ENCODE measurements at places on chromosomes 13 and 19. TPM values are rescaled to one million over a fixed set of nuclear protein-coding genes. Genes with fewer than 3 reads are reported as not detected.

GRCh38 chr13:62919491-62919890, 1503.8 kb upstream of the PCDH20 start:
- H3K27ac ChIP-seq: no peak overlapping the region
- no peaks in the 10 kb centered on the region for H3K27me3 ChIP-seq
- H3K36me3 ChIP-seq: no peaks in the 10 kb centered on the region
- no peak overlapping the region for H3K4me3 ChIP-seq
- no peak for DNase-seq
- H3K4me1 ChIP-seq: no peaks in the 10 kb centered on the region

DNA sequence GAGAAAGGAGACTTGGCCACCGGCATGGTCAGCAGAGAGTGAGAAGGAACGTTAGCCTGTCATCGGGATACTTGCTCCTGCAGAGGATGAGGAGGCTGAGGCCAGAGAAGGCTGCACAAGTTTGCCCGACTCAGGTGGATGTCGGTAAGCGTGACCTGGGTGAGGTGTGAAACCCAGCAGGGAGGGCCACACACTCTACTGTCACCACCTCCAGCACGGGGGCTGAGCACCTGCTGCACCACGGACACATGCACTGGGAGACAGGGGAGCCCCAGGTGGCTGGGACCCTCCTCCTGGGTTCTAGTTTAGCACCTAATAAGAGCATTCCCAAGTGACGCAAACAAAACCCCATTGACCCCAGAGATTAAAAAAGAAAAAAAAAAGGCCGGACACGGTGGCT, 17.3 kb downstream of the MLLT1 start:
- H3K27me3 ChIP-seq: no peaks in the 10 kb centered on the region
- DNase-seq: no peak
- peaks cover 9% of the 10 kb centered on the region for H3K36me3 ChIP-seq

DNA sequence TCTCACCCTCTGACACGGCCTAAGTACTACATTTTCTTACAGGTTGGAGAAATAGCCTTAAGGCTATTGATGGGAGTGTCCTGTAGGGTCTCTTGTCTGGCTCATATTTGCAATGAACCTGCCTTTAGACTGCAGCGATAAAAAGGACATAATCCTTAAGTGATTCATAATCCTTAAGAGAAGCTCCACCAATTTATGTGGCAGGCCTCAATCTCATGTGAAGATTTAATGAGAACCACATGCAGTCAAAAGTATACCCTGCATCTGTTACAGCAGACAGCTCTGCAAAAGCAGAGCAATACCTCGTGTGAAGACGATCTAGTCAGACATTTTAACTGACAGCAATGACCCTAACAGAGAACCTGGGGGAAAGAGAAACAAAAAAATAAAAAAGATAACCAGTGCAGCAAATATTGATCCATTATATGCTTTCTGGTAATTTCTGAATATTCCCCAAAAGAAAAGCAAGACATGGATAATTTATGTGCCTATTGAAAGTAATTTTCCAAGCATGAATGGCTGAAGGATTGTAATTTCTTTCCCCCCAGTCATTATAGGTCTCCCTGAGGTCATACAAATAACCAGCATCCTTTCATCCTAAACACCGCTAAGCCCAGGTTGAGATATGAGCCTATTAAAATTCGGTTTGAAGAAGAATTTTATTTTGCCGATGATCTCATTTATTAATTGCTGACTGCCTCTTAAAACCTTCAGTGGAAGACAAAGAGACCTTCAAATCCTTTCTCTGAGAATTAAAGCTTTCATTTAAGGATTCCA, 321.8 kb upstream of the NBEA start:
- H3K27me3 ChIP-seq: no peaks in the 10 kb centered on the region
- no peaks in the 10 kb centered on the region for H3K4me1 ChIP-seq
- H3K27ac ChIP-seq: no peak overlapping the region
- no peak for DNase-seq

DNA sequence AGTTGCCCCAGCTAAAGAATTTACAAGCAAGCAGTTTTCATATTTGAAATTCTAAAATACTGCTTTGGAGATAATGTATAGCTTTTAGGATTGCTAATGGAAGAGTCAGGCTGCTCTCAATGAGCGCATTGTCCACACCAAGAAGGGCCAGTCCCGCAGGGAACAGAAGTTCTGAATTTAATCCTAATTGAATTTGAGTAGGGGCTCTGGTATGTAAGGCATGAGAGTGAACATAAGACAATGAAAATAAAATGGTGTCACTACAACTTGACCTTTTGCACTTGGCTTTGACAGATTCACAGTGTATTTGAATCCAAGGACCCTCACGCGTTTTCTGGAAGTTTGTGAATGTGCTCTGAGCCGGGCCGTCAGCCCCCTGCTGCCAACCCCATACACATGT, 32.6 kb downstream of the RAB20 start:
- H3K36me3 ChIP-seq: no peaks in the 10 kb centered on the region
- no peaks in the 10 kb centered on the region for H3K27me3 ChIP-seq
- peaks cover 19% of the 10 kb centered on the region for H3K4me1 ChIP-seq
- no peak for DNase-seq
- H3K27ac ChIP-seq: no peak overlapping the region

- peaks cover 7% of the 10 kb centered on the region for H3K27me3 ChIP-seq
- H3K4me1 ChIP-seq: peaks cover 22% of the 10 kb centered on the region
- peak overlapping the region; percentile 76 for H3K4me3 ChIP-seq
- peak overlapping the region; percentile 71 for H3K27ac ChIP-seq
These were observed 63.1 kb downstream of the SERP2 start for GRCh38 chr13:44436589-44437337.

DNA sequence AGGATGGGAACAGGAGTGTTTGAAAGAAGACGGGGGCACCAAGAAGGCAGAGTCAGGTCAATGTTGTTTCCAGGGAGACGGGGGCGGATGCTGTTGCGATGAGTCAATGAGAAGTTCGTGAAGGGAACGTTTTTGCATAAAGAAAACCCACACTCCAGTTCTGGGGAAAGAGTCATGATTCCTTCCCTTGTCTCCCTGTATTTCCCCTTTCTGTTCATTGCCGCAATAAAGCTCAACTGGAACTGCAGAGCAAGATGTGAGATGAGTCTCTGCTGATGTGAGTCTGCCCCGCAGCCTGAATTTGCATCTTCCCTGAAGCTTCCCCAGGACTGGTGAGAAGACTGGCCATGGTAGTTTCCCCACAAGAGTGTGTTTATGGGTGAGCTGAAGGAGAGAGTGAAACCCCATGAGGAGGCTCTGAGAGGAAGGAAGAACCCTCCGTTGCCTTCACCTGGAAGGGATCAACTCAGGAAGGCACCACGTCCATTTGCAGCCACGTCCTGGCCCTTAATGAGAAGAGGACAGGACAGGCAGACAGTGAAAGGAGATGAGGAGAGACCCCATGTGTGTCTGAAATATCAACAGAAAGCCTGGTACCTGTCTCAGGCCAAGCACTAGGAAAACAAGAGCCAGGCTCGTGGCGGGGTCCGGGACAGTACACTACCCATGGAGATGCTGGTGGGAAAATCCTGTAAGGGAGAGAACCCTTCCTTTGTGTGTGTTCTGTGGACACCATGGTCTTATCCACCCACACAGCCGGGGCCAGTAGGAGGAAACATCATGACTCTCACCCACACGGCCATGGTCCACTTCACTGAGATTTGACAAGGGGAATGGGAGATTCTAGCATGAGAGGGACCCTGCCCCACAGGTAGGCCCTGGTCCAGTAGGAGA, 13.7 kb downstream of the LILRA1 start:
- H3K4me3 ChIP-seq: no peak overlapping the region
- H3K27ac ChIP-seq: no peak overlapping the region
- peaks cover 4% of the 10 kb centered on the region for H3K27me3 ChIP-seq
- DNase-seq: no peak
- no peaks in the 10 kb centered on the region for H3K36me3 ChIP-seq

GRCh38 chr19:6979399-6979798, 41.8 kb downstream of the MBD3L2B start:
- H3K27ac ChIP-seq: no peak overlapping the region
- H3K27me3 ChIP-seq: no peaks in the 10 kb centered on the region
- no peaks in the 10 kb centered on the region for H3K4me1 ChIP-seq

DNA sequence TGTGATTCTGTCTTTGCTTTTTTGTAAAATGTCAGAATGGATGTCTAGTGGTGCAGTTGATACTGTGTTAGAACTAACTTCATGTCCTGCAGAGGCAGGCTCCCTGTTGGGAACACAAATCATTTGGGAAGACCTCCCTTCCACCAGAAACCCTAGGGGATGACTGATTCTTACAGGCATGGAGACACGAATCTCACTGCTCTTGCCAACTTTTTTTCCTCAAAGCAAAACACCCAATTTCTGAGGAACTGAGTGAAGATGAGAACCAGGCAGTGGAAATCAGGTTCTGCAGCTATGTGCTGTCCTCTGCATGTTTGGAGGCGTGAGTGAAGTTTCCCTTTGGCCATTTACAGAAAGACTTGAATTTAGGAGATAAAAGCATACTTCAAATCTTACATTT, 87.5 kb upstream of the CSNK1A1L start:
- H3K36me3 ChIP-seq: no peaks in the 10 kb centered on the region
- H3K27me3 ChIP-seq: no peaks in the 10 kb centered on the region
- no peaks in the 10 kb centered on the region for H3K4me1 ChIP-seq
- H3K4me3 ChIP-seq: no peak overlapping the region
- no peak for DNase-seq

DNA sequence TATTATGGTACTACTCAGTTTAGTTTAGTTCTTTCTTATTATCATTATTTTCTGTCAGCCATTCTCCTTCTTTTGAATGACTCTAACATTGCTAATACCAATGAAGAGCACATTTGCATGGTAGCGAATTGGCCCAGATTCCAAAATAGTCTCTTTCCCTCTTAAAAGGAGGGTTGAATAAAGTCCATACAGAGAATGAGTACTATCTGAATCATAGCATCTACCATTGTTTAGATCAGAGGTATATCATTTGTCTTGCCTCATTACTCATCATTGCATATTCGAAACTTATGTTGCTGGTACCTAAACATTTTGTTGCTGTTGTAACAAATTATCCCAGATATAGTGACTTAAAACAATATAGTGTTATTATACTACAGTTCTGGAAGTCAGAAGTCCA, 1235.3 kb upstream of the ATXN8OS start:
- no peaks in the 10 kb centered on the region for H3K36me3 ChIP-seq
- no peaks in the 10 kb centered on the region for H3K27me3 ChIP-seq
- H3K4me3 ChIP-seq: no peak overlapping the region
- no peak overlapping the region for H3K27ac ChIP-seq
- no peaks in the 10 kb centered on the region for H3K4me1 ChIP-seq

DNA sequence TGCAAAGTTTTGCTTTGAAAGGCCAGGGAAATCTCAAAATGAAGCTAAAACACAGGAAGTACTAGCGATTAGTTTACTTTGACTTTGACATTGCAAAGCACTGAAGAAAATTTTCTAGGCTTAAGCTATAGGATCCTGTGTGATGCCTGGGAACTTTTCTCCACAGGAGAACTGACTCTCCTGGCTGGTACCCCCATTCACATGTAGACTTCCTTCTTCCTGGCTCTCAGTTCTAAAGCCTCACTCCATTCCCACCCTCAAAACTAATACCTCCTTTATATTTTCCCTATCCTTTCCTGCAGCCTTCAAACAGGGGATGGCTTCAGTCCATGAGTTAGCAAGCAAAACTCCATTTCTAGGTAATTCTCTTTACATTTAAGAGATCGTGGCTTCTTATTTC, 189.5 kb downstream of the SLITRK1 start:
- H3K4me1 ChIP-seq: no peaks in the 10 kb centered on the region
- H3K4me3 ChIP-seq: no peak overlapping the region
- no peak overlapping the region for H3K27ac ChIP-seq
- H3K27me3 ChIP-seq: no peaks in the 10 kb centered on the region

- no peaks in the 10 kb centered on the region for H3K36me3 ChIP-seq
- no peak overlapping the region for H3K27ac ChIP-seq
- no peaks in the 10 kb centered on the region for H3K4me1 ChIP-seq
- H3K4me3 ChIP-seq: no peak overlapping the region
- no peak for DNase-seq
- no peaks in the 10 kb centered on the region for H3K27me3 ChIP-seq
These were observed 7.3 kb upstream of the MEDAG start for GRCh38 chr13:30898678-30899241.

Gene AMER2
- not detected for total RNA-seq

Gene CYP4F8
- not detected for total RNA-seq

Gene HS6ST3
- not detected for total RNA-seq

Gene ZNF726
- 13.1 TPM for total RNA-seq

Gene SHISA7
- not detected for total RNA-seq

Gene C19orf67
- 0.42 TPM for total RNA-seq

Gene ZNF829
- total RNA-seq: 5.9 TPM

Gene SYNGR4
- total RNA-seq: not detected
